ENCODE measurements at places on chromosomes 12 and 14.
A peak's percentile ranks its signal among the peaks of the same experiment; 100 is the strongest.

GRCh38 chr12:60630796-60631195, 1035.0 kb downstream of the SLC16A7 start:
- DNase-seq = no peak

DNA sequence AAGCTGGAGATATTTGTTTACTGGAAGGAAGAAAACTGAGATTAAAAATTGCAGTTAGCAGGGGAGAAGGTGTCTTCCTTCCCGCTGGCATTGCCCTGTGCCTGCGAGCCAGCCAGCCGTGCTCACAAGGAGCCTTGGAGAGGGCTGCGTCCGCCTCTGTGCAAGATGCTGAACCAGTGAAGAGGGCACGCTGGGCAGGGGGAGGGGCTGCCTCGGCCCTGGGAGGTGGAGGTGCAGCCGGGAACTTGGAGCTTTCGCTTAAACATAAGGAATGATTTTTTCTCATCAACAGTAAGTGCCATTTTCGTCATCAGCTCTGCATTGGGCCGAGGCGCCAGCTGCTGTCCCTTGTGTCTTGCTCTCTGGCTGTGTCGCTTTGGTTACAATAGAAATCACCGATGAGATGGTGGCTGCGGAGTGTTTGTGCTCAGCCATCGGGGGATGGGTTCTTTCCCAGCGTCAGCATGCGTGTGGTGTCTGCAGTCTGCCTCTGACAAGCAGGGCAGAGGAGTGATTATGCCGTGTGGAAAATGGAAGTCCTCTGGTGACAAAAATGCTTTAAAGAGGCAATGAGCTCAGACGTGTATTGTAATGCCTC, 97.3 kb downstream of the ESR2 start:
- peak; percentile 82 for DNase-seq

DNA sequence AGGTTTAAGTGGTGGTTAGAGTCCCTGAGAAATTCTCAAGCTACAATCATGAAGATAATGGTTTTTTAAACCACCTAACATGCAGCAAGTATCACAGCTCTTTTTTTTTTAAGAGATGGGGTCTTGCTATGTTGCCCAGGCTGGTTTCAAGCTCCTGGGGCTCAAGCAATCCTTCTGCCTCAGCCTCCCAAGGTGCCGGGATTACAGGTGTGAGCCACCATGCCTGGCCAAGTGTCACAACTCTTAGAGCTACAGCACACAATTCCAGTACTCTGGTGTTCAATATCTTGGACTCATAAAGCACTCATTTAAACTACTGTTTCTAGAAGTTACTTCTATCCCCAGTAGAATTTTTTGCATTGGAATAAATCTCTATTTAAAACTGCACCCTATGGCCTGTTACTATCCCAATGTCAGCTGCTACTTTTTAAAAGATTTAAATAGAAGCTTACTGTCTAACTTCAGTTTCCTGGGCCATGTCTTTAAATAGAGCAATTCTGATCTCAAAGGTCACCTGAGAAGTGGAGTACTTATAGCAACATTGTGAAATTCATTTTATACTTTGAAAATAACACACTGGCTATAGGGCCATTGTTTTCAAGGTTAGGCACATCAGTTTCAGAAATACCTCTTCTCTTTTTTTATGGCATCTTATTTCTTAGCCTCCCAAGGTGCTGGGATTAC, 10.3 kb downstream of the LYSET start:
- DNase-seq = no peak

DNA sequence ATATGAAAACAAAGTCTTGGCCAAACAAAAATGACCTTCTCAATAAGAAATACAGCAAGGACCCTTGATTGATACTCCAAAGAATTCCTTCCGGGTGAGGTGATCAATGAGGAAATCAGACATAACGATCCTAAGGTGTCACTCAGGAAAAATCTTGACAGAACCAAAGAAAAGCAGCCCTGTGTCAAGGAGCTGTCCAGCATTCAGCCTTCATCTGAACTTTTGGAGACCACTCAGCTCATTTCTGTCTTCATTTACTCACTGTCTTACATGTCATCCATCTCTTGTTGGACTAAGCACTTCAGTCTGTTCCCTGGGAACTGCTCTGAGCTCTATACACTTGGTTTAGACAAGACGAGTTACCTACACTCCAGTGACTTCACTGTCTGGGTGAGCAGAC, 179.9 kb downstream of the GRIN2B start:
- DNase-seq = no peak

DNA sequence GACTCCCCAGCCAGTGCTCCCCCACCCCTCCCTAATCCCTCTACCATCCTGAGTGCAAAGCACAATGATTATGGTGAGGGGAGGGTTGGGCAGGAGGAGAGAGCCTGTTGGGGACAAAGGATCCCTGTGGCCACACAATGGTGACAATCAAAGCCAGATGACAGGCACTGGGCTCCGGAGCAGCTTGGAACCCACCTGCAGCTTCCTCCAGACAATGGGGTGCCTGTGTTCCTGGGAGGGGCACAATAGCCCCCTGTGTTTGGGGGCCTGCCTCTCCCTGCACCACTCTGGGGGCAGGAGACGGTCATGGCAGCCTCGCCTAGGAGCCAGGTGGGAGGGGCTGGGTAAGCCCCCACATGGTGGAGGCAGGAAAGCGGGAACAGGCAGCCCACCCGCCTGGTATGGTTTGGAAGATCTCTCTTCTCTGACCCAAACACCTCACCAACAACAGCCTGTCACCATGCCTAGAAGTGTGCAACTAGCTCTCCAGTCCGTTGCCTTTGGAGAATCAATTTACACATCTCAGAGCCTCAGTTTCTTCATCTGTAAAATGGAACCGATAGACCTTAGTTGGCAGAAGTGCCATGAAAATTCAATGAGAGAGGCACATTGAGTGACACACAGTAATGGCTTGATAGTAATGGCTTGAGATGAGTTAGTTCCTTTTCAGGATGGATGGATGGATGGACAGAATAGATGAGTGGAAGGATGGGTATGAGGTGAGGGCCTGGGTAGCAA, 53.0 kb downstream of the MVK start:
- DNase-seq = peak; percentile 81

DNA sequence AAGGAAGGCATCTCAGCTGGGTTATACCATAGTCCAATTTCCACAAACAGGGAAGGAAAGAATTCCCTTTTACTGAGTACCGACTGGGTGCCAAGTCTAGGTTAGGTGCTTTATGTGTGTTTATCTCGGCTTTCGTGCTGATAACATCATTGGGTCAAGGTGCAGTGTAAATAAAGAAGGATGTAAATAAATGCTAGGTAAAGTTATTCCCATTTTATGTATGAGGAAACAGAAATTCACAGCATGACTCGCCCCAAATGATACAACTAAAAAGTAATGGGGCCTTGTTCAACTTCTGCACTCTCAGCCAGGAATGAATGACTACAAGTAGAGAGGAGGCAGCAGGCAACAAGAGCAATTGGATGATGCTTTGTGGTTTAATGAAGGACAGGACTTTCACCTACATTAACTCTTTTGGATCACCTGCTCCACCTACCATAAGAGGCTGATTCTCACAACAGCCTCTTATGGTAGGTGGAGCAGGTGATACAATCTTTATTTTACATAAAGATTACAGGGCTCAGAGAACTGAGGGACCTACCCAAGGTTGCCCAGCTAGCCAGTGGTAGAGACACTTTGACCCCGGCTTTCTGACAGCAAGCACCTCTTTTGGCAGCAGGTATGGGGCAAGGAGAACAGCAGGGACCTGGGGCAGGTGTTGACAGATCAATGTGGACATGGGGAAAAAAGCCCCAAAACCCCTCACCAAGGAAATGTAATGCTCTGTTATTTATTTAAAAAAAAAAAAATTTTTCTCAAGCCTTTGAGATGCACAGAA, 213.4 kb upstream of the NUDT4 start:
- DNase-seq = no peak

DNA sequence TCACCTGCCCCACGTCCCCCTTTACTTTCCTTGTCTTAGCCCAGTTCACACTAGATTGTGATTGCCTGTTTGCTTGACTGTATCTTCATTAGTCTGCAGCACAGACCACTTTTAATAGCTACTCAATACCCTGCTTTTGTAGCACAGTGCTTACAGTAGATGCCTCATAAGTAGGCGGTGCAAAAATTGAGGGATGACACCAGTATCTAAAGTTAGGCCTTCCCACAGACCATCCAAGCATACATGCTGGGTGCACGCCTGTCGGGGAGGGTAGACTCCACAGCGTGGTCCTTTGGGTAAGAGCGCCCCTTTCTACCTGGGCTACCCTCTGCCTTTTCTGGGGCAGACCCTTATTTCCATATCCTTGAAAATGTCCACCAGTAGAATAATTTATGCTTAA, 140.8 kb downstream of the GCH1 start:
- DNase-seq = no peak

DNA sequence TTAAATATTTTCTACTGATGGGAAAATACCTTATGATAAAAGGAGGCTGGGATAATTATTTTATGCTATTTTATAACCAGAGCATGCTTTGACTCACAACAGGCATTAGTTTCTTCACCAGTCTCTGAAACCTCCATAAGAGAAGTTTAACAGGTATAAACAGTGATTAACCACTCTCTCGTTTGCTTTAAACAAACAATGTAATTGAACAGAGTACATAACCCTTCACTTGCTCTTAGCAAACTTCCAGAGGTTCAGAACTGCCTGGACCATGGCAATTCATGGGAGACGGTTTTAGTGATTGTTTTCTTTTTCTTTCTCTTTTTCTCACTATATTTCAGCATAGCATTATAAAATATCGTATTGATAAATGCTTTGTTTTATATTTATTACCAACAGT, 35.3 kb downstream of the CFAP251 start:
- DNase-seq = no peak

DNA sequence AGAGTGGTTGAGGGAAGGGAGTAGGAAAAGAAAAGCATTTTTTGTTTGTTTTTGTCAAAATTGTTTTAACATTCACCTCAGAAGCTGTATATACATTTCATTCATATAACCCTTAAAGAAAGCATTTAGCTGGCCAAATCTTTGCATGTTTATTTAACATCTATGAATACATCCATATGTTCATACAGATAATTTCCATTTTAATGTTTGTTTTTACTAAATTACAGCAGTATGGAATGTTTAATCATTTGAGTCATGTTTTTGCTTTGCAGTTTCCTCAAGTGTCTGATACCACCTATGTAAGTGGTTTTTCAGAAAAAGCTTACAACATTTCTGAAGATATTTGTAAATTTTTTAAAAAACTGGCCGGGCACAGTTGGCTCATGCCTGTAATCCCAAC, 84.3 kb upstream of the ATF1 start:
- no peak for DNase-seq

DNA sequence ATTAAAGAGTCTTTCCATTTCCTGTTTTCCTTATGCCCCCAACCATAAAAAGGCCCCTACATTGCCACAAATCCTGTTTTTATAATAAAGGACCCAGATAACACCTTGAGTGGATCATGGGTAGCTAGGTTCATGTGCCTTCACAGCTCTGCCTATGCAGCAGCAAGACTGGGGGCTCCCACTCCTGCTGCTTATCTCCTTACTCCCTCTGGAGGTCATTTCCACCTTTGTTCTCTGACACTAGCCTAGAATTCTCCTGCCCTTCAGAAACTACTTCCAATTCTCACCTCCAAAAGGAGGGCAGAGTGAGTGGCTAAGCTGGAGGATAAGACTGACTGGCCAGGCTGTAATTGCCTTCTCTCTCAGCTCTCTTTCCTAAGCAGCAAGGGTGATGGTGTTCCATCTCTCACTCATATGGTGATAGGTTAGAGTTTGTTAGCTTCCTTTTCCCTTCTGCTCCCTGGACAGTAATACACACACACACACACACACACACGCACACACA, 20.0 kb upstream of the STAC3 start:
- no peak for DNase-seq

GRCh38 chr14:49796025-49796424, 28.1 kb downstream of the KLHDC2 start:
- DNase-seq = no peak

GRCh38 chr14:90058876-90059458, 2.8 kb upstream of the KCNK13 start:
- DNase-seq = no peak

DNA sequence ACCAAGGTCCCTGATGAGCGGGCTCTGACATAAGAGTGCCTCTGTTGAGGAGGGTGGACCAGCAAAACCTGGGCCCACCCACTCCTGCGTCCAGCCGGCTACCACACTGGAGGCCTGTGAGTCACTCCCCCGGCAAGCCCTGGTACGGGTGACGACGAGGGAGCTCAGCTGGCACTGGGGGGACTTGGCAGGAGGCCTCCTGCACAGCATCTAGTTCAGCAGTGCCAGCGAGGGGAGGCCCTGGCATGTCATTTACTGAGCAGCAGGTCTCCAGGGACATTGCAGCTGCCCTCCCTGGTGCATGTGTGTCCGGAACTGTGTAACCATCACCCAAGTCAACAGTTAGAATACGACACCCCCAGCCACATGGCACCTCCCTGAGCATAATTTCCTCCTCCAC, 24.4 kb downstream of the CD9 start:
- DNase-seq = peak; percentile 86

DNA sequence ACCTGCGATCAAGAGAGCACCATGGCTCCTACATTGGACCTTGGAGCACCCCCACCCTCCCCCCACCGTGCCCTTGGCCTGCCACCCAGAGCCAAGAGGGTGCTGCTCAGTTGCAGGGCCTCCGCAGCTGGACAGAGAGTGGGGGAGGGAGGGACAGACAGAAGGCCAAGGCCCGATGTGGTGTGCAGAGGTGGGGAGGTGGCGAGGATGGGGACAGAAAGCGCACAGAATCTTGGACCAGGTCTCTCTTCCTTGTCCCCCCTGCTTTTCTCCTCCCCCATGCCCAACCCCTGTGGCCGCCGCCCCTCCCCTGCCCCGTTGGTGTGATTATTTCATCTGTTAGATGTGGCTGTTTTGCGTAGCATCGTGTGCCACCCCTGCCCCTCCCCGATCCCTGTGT, 1.8 kb upstream of the RNU7-1 start:
- DNase-seq = no peak

DNA sequence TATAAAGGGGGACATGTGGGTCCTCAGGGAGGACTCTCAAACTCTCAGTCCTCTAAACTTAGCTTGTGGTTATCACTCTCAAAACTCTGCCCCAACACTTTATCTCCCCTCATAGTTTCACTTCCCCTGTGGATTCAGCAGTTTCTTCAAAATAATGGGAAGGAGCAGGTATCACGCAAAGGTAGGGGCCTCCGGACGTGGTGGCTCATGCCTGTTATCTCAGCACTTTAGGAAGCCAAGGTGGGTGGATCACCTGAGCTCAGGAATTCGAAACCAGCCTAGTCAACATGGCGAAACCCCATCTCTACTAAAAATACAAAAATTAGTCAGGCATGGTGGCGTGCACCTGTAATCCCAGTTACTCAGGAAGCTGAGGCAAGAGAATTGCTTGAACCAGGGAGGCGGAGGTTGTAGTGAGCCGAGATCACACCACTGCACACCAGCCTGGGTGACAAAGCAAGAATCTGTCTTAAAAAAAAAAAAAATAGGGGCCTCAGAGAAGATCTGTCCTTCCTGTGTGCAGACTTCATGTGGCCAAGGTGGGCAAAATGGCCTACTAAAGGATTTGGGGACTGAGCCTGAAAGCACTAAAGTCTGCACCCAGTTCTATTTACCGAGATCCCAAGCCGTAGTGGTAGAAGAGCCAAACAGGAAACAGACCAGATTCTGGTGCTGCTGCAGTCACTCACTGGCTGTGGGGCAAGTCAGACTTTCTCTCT, 6.4 kb downstream of the ITGB7 start:
- DNase-seq = no peak

GRCh38 chr12:57095440-57095839, 6.5 kb downstream of the NAB2 start:
- no peak for DNase-seq
